ENCODE measurements at places on chromosomes 6 and 20. TPM values are rescaled to one million over a fixed set of nuclear protein-coding genes. Genes with fewer than 3 reads are reported as not detected.

DNA sequence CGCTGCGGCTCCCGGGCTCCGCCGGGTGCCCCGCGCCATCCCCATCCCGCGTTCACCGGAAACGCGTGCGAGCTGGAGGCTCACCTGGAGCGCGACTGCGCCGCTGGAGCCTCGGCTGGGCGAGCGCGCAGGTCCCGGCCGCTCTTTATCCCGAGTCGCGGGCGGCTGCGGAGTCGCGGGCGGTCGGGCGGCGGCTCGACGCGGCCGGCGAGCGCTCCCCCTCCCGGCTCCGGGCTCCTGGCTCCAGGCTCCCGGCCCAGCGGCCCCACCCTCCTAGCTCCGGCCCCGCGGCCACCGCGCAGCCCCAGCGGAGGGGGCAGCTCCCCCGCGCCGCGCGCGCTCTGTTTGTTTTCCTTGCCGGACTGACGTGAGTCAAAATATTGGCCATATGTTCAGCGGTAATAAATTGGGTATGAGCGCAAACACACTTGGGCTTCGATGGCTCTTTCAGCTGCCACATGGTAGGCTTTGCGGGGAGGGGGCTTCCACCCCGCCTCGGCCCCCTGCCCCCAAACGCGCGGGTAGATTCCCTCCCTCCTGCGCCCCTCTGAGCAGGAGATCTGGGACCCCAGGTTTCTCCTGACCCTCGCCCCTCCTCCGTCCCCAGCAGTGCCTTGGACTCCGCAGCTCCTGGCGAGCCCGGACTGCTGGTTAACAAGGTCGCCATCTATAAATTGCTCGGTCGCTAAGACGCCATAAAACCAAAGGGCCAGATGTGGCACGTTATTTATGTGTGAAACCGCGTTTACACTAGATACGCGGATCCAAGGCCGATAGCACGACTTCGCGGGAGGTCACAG is 8.8 kb upstream of the NKX2-2 start:
- H3K27me3 ChIP-seq, result peaks cover 9% of the 10 kb centered on the region
- H3K4me1 ChIP-seq, result no peaks in the 10 kb centered on the region
- H3K4me3 ChIP-seq, result no peak overlapping the region
- no peaks in the 10 kb centered on the region for H3K36me3 ChIP-seq

- no peaks in the 10 kb centered on the region for H3K36me3 ChIP-seq
- no peak for DNase-seq
- no peak overlapping the region for H3K4me3 ChIP-seq
- no peaks in the 10 kb centered on the region for H3K4me1 ChIP-seq
- H3K27me3 ChIP-seq, result no peaks in the 10 kb centered on the region
Observed at GRCh38 chr20:6877633-6878032, 110.1 kb downstream of the BMP2 start.

DNA sequence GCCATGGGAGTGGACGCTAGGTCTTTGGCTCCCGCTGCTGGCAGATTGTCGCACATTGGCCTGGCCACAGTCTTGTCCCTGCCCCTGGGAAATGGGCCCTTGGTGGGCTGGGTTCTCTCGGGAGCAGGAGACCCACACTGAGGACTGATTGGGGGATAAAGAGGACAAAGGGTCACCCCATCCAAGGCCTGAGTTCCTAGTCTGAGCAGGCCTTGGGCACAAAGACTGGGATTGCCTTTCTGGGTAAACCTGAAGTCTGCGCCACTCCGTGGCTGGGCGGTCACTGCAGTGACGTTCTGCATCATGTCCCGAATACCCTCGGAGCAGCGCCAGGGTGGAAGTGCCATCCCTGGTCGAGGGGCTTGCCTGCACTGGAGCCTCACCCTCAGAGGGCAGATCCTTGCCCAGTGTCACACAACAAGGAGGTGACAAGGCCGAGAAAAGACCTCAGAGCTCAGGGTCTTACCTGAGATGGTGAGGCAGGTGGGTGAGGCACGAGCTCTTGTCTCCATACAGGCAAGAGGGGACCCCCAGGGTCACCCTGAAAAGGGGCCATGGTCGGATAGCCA is 36.1 kb upstream of the ZBP1 start:
- no peaks in the 10 kb centered on the region for H3K27me3 ChIP-seq
- H3K4me3 ChIP-seq, result no peak overlapping the region
- H3K27ac ChIP-seq, result no peak overlapping the region
- H3K4me1 ChIP-seq, result no peaks in the 10 kb centered on the region

DNA sequence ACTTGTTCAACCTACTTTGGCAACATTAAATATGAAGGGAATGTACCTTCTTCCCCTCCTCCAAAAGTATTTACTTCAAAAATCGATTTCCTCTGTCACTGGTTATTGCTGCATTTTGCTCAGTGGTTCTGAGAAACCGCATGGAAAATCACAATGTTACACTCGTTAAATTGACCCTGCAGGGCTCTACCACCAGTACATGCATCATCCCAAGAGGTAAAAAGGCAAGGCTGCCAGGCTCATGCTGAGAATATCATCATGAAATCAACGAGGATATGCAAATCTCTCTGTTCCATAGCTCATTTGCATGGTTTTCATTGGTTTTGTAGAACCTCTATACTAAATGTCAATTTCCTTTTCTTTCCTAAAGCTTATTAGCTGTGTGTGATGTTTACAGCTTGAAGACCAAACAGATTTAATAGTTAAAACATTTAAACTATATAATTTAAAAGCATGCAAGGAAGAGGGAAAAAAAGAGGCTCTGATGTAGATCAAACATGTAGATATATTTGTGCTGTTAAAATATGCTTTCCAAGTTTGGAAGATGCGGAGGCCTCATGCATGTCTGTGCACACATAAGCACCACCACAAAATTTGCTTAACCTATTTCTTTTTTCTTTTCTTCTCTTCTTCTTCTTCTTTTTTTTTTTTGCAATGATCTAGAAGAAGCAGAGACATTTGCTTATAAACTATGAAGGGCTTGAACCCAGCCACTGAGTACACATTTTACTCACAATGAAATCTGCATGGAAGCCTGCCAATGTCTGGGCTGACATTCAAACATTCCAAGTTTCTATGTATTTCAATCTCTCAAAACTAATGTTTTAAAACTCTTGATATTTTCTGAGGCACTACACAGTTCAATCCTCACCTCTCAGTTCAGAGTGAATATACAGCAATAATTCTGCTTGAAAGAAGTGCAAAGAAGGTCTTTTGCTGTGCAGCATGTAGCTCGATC is 194.0 kb downstream of the GMPR start:
- H3K27me3 ChIP-seq, result no peaks in the 10 kb centered on the region
- peak overlapping the region; percentile 14 for H3K4me3 ChIP-seq
- peaks cover 13% of the 10 kb centered on the region for H3K36me3 ChIP-seq
- peak overlapping the region; percentile 39 for H3K27ac ChIP-seq

DNA sequence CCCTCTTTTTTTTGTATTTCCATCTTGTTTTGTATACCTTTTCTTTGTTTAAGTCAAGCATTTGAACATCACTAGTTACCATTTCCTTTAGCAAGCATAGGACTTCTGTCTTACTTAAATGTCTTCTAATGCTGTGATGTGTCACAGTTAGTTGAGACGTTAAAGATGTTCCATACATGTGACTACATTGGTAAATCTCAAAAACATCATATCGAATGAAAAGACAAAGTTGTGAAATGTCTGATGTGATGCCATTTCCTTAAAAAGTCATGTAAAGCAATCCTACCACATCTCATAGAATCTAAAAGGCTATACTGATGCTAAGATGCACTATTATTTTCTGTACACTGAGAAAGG is 26.8 kb downstream of the SLC16A10 start:
- 0 out of 2 replicates have a peak, but pooled peaks cover 5% of the 10 kb centered on the region for H3K4me1 ChIP-seq
- H3K27me3 ChIP-seq, result peaks cover 2% of the 10 kb centered on the region
- DNase-seq, result no peak
- no peaks in the 10 kb centered on the region for H3K36me3 ChIP-seq
- no peak overlapping the region for H3K4me3 ChIP-seq

- DNase-seq, result no peak
- H3K36me3 ChIP-seq, result no peaks in the 10 kb centered on the region
- no peak overlapping the region for H3K27ac ChIP-seq
Observed at GRCh38 chr6:168411130-168411529, 29.9 kb upstream of the SMOC2 start.

- no peak overlapping the region for H3K4me3 ChIP-seq
- H3K27me3 ChIP-seq, result no peaks in the 10 kb centered on the region
- no peaks in the 10 kb centered on the region for H3K4me1 ChIP-seq
- H3K36me3 ChIP-seq, result no peaks in the 10 kb centered on the region
- DNase-seq, result no peak
Observed at GRCh38 chr6:168525926-168526630, 85.1 kb downstream of the SMOC2 start.

DNA sequence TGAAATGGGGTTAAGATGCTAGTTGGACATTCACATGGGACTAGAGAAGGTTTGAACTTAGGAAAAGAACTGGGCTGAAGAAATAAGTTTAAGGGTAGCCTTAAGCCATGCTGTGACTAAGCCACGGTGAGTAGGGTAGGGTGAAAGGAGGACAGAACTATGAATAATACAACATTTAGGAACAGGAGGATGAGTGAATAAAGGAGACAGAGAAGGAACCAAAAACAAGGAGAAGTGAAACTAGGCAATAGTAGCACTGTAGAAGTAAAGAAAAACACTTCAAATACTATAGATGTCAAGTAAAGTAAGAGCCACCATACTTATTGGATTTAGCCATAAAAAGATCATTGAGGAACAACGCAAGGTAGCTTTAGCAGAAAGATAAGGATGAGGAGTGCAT is 111.2 kb downstream of the KCNQ5 start:
- peaks cover 13% of the 10 kb centered on the region for H3K4me1 ChIP-seq
- no peaks in the 10 kb centered on the region for H3K27me3 ChIP-seq
- H3K4me3 ChIP-seq, result no peak overlapping the region
- no peak for DNase-seq

DNA sequence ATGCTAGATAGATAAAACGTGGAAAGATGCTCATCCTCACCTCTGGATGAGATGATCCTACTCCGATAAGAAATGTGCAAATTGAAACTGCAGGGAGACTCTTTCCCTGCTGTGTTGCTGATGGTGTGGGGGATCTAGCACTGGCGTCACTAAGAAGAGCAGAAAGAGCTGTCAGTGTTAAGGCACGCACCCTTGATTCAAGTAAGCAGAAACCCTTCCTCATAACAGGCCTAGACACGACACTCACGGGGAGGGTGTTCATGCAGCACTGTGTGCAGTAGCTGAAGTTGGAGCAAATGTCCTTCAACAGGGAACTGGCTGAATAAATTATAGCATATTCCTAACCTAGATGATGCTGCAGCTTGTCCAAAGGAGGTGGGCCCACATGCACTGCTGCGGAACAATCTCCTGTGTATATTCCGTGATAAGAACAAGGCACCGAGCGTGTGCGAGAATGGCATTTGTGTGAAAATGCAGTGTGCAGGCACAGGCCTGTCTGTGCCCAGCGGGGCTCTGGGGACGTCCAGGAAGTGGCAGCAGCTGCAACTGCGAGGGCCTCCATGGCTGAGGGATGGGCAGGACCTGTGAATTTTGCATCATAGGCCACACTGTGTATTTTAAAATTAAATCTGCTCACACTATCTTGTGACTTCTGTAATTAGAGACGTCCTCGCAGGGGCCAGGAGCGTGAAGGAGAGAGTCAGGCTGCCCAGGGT is 64.0 kb downstream of the TCP11 start:
- DNase-seq, result no peak
- H3K4me3 ChIP-seq, result no peak overlapping the region
- no peak overlapping the region for H3K27ac ChIP-seq
- H3K27me3 ChIP-seq, result no peaks in the 10 kb centered on the region
- no peaks in the 10 kb centered on the region for H3K4me1 ChIP-seq

The HLA-A gene
- 699 TPM for polyA plus RNA-seq

The SSTR4 gene
- polyA plus RNA-seq, result not detected

The GSTA2 gene
- not detected for polyA plus RNA-seq

DNA sequence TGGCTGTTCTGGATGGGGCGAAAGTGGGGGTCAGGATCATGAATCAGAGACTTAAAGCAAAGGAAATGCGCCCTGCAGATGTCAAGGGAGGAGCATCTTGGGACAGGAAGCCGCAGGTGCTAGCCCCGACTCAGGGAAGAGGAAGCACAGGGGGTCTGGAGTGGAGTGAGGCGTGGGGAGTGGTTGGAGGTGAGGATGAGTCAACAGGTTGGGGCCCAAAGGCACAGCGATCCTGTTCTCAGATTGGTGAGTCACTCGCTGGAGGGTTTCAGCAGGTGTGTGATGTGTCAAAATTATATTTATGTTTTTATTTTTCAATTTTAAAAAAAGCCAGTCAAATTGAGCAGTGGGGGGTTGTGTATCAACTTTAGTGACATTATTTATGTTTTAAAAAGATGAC is 19.0 kb downstream of the PACSIN1 start:
- H3K36me3 ChIP-seq, result no peaks in the 10 kb centered on the region
- H3K27me3 ChIP-seq, result no peaks in the 10 kb centered on the region
- peaks cover 5% of the 10 kb centered on the region for H3K4me1 ChIP-seq
- peak; percentile 8 for DNase-seq
- no peak overlapping the region for H3K4me3 ChIP-seq
